ENCODE measurements at places on chromosomes 2 and 18.

- DNase-seq, result no peak
Observed at GRCh38 chr2:239274391-239275043, 126.3 kb downstream of the HDAC4 start.

DNA sequence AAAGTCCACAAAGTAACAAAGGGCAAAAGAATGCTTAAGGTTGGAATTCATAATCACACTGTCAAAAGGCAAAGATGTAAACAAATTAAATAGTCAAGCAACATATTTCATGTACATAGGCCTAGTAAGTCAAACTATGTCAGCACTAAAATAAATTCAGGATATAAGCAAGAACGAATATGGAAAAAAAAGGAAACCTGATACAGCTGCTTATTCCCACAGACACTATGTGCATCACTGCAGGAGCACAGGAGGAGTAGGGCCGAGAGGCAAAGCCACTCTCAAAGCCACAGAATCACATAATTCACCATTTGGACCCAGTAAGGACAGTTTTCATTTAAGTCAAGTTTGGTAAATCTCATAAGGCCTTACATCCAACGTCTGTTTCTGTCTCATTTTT lies 116.6 kb downstream of the SATB2 start:
- no peak for DNase-seq

DNA sequence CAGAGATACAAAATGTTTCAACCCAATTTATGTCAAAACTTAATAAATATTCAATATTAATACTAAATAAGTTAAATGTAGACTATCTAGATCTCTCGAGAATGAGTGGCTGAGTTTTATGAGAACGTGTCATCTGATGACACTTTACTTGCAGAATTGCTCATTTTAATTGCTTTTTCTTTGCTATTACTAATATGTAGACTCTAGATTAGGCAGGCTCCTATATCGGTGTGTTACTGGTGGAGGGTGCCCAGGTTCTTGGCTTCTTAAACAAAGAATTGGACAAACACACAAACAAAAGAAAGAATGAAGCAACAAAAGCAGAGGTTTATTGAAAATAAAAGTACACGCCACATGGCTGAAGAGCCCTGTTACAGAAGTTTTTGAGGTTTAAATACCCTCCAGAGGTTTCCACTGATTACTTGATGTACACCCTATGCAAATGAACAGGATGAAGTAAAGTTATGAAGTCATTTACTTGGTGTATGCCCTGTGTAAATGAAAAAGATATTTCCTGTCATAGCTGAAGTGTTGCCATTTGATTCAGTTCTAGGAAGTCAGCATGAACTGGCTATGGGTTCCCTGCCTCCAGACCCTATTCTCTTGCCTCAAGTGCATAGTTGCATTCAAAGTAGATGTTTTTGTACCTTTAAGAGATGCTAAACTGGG lies 122.9 kb upstream of the ITGA4 start:
- DNase-seq, result no peak

DNA sequence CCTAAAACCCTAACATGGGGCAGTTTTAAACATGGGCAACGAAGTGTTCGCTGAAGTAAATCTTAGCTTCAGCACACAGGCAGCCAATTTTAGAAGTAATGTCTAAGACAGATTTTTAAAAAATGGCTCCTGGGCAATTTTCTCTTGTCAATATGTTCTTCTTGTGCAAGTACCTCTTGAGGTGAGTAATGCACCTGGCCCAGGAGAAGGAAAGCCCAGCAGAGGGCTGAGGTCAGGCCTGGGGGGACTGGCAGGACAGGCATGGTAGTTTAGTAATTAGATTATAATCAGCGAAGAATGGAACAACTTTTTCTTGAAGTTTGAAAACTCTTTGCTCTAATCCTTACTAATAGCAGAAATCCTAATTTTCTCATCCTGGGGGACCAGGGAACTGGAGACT lies 77.6 kb downstream of the SPRED2 start:
- no peak for DNase-seq

DNA sequence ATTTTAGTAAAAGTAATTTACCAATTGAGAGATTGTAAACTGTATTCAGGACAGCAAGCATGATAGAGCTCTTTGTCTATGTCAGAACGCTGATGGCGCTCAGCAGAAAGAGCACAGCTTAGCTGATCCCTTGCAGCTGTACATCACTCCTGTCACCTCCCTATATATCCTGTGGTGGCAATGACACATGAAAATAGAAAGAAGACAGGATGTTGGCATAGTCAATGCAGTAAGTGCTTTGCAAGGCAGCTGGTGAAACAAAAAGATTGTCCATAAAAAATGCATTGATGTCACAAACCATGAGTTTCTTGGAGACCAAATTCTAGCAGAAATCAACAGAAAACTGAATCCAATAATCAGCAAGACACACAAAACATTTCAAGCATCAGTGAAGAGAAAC lies 221.5 kb downstream of the RIT2 start:
- no peak for DNase-seq

- no peak for DNase-seq
Observed at GRCh38 chr2:84807063-84807485, 73.8 kb downstream of the TRABD2A start.

DNA sequence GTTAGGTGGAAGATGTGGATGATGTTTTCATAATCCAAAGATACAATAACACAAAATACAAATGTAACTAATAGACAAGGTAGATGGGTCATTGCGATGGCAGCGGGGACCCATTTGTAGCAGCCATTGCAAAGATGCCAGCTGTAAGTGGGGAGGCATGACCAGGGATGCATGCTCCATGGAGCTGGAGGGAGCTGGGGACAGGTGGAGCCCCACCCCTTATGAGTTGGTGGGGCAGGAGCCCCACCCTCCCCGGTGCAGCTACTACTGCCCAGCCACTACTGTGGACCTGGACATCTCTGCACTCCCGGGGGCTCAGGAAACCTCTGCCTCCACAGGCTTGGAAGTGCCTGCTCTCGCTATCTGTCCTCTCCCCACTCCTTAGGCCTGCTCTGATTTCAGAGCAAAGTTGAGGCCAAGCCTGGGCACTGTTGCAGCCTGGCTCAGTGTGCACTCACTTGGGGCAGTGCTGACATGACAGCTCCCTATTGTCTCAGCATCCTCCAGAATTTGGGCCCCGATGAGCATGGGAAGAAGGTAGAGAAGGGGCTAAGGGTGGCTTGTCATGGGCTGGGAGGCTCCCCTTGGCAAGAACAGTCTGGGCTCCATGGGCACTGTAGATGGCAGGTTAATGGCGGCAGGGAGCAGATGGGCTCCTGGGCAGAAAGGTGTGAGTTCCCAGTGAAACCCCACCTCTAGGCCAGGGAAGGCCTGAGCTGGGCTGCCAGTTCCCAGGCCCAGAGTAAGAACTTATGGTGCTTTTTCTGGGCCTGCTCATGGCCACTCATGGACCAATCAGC lies 81.1 kb downstream of the ZNF804A start:
- DNase-seq, result no peak

DNA sequence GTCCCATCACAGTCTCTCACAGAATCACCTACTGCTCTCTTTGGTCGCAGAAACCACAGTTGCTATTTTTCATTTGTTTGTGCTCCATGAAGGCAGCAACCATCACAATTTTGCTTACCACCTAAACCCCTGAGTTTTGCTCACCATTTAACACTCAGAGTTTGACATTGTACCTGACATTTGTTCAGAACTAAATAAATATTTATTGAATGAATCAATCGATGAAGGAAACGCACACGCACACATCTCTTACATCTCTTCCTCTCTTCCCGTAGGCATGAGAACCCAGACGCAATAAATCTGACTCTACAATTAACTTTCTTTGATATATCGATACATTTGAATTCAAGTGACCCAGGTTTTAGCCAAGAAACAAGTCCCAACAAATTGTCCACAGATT lies 105.5 kb upstream of the RNF152 start:
- no peak for DNase-seq

DNA sequence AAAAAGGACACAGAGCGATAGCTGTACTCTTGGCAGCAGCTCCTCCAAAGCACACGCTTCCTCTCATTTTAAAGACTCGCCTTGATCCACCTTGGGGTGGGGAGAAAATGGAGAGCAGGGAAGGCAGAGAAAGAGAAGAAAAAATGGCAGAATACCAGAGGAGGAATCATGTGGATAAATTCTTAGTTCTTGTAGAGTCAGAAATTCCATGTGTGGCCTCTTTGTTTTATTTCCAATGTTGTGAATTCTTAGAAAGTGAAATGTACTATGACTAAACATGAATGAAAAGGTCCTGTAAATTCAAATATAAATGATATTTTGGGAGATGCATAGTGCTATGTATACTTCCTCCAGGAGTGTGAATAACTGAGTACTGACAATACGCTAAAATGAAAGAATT lies 89.7 kb upstream of the SESTD1 start:
- no peak for DNase-seq

- no peak for DNase-seq
Observed at GRCh38 chr2:40803900-40804299, 352.0 kb upstream of the SLC8A1 start.

GRCh38 chr2:199851883-199852282 lies 891 bp upstream of the FTCDNL1 start:
- DNase-seq, result no peak

DNA sequence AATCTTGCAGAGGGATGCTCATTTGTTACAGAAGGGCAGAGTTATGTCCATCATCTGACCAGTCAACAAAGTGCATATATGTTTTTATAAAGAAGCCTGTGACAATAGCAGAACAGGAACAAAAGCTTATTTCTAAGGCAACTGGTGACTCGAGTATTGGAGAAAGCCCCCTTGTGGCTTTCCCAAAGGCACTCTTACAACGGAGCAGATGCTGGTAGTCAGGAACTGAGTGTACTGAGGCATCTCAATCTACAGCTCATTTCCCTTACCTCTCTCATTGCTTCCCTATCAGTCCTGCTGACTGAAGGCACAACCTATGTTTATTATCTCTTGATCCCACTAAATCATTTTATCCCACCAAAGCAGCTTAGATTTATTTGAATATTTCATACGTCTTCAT lies 557.1 kb upstream of the CHAC2 start:
- no peak for DNase-seq

- peak; percentile 4 for DNase-seq
Observed at GRCh38 chr2:98607104-98607503, 1.2 kb downstream of the COA5 start.

DNA sequence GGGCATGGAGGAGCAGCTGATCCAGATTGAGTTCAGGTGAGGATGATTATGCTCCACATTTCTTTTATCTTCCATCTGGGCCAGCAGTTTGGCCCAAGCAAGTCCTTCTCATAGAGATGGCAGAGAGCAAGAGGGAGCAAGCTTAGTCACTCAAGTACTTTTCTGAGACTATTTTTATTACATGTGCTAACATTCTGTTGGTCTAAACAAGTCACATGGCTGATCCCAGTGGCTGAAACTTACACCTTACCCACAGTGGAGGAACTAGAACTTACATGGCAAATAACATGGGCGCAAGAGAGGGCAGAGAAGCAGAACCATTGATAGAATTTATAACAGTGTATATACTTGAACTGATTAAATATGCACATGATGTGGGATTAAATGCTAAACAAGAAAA lies 105.7 kb downstream of the KYNU start:
- DNase-seq, result no peak

DNA sequence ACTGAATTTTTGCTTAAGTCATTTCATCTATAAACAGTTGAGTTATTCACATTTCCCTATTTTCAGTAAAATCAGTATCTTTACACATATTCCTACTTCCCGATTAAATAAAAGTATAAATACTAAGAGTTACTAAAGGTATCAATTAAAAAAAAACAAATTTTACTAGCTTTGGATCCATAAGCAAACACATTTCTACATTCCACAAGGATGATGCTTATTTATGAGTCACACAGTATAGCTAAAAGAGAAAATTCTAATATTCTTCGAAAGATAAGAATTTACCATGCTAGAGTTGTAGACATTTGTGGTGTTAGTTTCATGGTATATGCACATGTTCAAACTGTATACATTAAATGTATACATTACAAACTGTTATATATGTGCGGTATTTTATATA lies 23.7 kb downstream of the PGAP1 start:
- no peak for DNase-seq

DNA sequence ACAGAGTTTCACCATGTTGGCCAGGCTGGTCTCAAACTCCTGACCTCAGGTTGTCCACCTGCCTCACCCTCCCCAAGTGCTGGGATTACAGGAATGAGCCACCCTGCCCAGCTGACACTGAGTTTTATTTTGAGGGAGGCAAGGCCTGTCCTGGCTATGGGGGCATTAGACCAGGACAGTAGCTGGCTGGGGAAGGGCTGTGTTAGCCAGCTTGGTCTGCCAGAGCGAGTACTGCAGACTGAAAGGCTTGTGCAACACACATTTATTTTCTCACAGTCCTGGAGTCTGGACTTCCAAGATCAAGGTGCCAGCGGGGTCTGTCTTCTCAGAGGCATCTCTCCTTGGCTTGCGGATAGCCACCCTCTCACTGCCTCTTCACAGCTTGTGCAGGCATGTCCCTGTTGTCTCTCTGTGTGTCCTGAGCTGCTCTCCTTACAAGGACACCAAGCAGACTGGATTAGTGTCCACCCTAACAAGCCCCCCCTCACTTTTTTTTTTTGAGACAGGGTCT lies 59.4 kb upstream of the HAAO start:
- no peak for DNase-seq
